Prostate gland (tissue), 2 donors: ENCODE measurements at places on chromosomes 6 and 20.

- no peak for DNase-seq
Measured at GRCh38 chr20:38625896-38626295, 24.3 kb downstream of the ARHGAP40 start.

GRCh38 chr20:63129376-63129965 lies 86.5 kb downstream of the YTHDF1 start:
- no peak for DNase-seq

- DNase-seq, result no peak
Measured at GRCh38 chr20:62052336-62052841, 13.3 kb downstream of the TAF4 start.

DNA sequence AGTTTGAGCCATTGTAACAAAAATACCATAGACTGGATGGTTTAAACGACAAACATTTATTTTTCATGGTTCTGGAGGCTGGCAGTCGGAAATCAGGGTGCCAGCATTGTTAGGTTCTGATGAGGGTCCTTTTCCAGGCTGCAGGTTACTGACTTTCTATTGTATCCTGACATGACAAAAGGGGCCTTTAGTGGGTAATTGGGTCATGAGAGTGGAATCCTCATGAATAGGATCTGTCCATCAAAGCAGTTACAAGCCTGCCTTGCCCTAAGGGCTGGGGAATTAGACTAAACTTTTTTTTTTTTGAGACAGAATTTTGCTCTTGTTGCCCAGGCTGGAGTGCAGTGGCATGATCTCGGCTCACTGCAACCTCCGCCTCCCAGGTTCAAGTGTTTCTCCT lies 347.9 kb upstream of the TSHZ2 start:
- DNase-seq, result no peak

DNA sequence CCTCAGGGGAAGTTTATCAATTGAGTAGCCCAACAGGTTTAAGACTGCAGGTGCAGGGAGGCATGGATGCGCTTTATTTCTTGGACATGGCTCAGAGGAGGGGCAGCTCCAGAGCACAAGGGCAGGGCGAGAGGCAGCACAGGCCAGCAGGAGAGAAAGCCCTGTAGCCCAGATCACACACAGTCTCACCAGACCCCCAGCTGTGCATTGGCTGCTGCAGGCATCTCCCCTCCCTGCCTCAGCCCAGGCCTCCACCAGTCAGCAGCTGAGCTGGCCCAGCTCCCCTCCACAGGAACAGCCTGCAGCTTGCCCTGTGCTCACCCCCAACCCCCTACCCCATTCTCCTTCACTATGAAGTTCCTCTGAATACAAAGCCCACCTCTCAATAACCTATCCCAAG lies 24.7 kb downstream of the MRPL14 start:
- DNase-seq, result no peak

GRCh38 chr6:105302617-105303128 lies 100.2 kb downstream of the PREP start:
- DNase-seq, result no peak

- DNase-seq, result peak; percentile 64
Measured at GRCh38 chr6:36593569-36594028, 563 bp upstream of the SRSF3 start.

- DNase-seq, result no peak
Measured at GRCh38 chr6:169926617-169927417, 175.4 kb downstream of the ERMARD start.

DNA sequence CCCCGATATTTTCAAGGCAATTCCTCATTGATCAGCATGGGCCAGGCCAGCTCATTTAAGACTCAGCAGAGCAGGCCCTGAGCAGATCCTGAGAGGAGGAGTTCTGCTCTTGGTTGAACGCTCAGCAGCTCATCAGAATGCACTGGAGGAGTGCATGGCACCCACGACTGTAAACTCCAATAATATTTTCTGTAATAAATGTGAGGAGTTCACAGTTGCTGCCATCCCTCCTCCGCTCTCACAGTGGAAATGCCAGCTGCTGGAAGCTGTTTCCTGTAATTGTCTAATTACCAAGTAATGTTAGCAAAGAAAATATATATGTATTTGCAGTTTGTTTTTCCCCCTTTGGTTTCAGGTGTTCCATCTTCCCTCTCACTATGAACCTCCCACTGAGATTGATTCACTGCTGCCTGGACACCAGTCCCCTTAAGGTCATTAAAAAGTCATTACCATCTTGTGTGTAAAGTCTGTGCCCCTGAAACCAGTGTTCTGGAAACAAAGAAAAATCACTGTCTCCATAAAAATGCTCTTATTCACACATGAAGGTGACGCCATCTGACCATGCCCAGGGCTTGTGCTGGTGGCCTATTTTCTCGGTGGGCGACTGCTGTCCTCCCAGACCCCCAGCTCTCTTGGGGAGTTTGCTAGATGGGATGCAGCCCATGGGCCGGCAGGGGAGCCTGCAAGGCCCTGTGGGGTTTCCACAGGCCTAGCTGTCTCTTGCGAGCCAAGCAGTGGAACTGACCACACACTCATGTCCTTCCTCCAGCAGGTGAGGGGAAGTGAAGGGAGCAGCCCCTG lies 374.2 kb downstream of the ZFAND3 start:
- DNase-seq, result no peak

DNA sequence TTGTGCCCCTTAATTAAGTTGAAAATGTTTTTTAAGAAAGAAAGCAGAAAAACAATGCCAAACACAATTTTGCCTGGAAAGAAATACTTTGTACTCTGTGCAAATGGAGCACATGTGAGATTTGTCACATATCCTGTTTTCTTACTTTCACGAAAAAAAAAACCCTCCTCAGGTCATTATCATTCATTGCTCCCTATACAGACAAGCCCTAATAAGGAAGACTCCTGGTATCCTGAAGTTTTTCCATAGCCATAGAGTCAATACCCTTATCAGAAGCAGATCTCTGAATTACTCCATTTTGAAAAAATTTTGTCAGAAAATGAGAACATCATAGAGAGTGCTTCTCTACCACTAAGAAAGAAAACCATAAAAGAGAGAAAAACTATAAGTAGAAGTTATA lies 14.0 kb upstream of the NT5E start:
- no peak for DNase-seq
